Nucleus accumbens (tissue), 56 donors: ENCODE measurements at places on chromosomes 5 and 9.

DNA sequence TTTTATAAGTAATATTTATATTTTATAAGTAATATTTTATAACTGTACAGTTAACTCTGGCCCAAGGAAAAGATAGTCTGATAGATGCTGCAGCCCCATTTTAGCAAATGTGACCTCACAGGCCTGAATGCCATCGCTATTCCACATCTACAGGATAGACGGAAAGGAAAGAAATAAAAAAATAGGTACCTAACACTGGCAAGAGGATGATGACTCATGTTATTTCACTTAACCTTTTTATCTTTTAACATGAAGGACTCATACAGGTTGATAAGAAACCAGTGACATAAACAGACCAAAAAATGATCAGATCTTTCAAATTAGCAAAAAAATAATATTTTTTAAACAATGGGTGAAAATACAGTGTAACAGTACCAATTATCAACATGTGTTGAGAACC lies 2.7 kb downstream of the CD274 start:
- no peak for DNase-seq

- DNase-seq: no peak
These were observed 131.4 kb downstream of the OXCT1 start for GRCh38 chr5:41738710-41739354.

DNA sequence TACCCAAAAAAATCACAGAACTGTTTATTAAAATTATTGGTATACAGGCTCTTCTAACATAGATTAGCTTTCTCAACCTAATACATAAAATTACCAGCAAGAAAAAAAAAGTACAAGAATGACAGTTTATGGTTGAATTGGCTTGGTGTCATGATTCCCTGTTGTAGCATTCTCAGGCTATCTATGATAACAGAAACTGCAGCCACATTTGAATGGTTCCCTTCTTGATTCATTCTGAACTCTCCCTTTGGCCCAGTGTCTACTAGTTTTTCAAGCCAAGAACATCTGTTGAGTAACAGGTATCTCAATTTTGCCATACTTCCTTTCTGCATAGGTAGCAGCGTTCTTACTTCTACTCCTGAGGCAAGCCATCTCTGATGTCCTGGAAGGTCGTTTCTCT lies 3.0 kb downstream of the SPIN1 start:
- no peak for DNase-seq

- DNase-seq: no peak
These were observed 401.9 kb downstream of the SPOCK1 start for GRCh38 chr5:137097203-137097602.

- no peak for DNase-seq
These were observed 27.9 kb upstream of the CDKN2B start for GRCh38 chr9:22036866-22037626.

DNA sequence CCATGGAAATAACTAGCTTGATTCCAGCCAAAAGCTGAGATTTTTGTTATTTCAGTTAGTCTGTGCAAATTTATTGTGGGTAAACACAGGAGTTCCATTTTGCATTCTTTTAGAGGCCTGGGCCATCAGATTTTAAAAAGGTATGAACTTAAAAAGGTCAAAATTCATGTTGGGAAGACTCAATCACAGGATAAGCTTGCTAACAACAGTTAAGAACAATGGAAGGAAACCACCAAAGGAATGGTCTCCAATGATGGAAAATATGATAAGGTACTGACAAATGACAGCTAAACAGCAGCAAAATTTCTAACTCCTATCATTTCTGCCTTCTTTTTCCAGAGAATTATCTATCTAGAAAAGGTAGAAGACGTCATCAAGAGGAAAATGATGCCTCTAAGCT lies 16.0 kb downstream of the ABITRAM start:
- DNase-seq: no peak

DNA sequence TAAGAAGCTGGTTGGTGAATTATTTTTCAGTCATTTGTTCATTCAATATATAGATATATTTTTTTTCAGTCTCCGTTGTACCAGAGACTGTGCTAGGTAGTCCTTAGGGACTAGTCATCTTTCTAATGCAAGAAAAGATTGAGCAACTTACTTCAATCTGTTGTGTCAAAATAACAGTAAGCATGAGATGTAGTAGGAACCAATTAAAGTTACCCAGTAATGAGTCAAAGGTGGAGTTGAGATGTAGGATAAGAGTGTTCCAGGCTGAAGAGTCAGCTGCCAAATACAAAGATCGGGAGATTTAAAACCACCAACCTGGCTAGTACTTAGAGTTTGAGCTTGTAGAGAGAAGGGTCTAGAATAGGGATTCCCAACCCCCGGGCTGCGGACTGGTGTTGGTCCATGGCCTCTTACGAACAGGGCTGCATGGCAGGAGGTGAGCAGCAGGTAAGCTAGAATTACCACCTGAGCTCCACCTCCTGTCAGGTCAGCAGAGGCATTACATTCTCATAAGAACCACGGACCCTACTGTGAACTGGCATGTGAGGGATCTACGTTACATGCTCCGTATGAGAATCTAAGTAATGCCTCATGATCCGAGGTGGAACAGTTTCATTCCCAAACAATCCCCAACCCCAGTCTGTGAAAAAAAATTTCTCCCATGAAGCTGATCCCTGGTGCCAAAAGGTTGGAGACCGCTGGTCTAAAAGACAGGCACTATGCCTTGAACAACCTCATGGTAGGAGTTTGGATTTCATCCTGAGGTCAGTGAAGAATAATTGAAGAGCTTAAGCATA lies 1241.5 kb upstream of the WWC1 start:
- DNase-seq: no peak

- DNase-seq: no peak
These were observed 371.7 kb upstream of the IRX2 start for GRCh38 chr5:3122985-3123762.

GRCh38 chr5:172437445-172438318 lies 16.6 kb downstream of the SH3PXD2B start:
- peak; percentile 78 for DNase-seq

- no peak for DNase-seq
These were observed 379.8 kb downstream of the SPOCK1 start for GRCh38 chr5:137119321-137119720.

- DNase-seq: no peak
These were observed 2.9 kb upstream of the NPDC1 start for GRCh38 chr9:137048655-137049543.

GRCh38 chr5:34656700-34657273 lies 659 bp downstream of the RAI14 start:
- DNase-seq: no peak

DNA sequence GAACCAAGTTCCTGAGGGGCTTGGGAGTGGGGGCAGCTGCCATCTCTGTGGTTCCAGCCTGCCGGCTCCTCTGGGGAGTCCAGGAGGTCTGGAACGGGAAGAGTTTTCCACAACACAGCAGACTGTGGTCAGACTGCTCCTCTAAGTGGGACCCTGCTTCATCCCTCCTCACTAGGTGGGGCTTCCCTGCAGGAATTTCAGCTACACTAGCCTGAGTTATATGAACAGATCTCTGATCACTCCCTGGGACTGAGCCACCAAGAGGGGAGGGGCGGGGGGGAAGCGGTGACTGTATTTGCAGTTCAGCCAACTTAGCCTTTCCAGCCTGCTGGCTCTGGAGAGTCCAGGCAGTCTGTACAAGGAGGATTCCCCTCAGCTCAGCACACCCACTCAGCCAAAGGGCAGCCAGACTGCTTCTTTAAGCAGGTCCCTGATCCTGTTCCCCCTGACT lies 19.4 kb downstream of the DTWD2 start:
- DNase-seq: no peak

- no peak for DNase-seq
These were observed 213.7 kb upstream of the NR4A3 start for GRCh38 chr9:99607842-99608448.

DNA sequence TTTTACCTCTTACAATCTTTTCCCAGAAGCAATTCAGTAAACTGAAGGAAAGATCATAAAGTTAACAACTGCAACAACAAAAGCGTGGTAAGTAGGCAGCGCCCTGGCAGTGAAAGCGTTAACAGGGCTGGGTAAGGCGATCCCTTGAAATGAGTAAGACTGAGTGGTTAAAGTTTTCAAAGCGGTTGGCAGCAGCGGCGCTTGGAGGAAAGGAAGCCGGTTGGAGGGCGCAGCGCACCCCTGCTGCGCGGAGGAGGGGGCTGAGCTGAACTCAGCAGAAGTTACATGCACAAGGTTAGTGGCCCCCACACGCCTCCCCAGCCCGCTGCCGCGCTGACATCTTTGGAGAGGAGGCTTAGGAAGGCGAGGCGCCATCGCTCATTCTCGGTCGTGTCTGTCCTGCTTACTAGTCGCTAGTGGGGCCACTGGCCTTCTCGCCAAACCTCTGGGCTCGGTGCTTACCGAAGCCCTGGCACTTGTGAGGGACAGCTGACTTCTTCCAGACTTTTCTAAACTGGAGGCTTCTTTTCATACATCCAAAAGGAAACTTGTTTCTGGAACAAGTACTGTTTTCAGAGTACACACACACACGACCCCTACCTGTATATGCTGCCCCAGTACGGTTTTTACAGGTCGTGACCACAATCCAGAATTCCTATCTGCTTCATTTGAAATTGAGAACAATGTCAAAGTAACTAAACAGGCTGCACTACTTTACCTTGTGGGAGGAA lies at the start of gene SH3RF2:
Gene SH3RF2, plus strand, starts transcription at position 178 of the 731 bp plus-strand sequence. CDS start 1,351 bp downstream, outside the sequence.
- DNase-seq: no peak

- no peak for DNase-seq
These were observed 793 bp downstream of the AGPAT2 start for GRCh38 chr9:136686534-136686793.

DNA sequence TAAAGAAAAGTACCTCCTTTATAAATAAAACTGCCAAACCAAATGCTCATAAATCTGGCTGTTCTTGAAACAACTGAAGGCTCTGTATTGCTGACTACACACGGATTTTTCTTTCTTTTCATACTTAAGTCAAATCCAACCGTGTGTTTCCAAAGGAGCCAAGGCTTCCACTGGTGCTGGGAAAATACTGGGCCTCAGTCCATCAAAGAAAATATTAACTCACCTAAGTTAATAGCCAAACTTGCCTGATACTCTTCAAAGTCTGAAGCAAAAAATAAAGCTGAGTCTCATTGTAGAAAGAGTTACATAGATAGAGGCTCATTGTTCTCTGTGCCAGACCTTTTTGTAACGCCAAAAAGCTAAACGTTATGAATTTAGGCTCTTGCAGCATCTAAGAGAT lies 350.4 kb upstream of the CDH9 start:
- DNase-seq: no peak

- DNase-seq: no peak
These were observed 8.0 kb downstream of the PLIN2 start for GRCh38 chr9:19119246-19119645.

GRCh38 chr9:83012168-83012921 lies 50.6 kb downstream of the RASEF start:
- no peak for DNase-seq

- no peak for DNase-seq
These were observed 38.9 kb upstream of the FAM120AOS start for GRCh38 chr9:93492327-93492726.

DNA sequence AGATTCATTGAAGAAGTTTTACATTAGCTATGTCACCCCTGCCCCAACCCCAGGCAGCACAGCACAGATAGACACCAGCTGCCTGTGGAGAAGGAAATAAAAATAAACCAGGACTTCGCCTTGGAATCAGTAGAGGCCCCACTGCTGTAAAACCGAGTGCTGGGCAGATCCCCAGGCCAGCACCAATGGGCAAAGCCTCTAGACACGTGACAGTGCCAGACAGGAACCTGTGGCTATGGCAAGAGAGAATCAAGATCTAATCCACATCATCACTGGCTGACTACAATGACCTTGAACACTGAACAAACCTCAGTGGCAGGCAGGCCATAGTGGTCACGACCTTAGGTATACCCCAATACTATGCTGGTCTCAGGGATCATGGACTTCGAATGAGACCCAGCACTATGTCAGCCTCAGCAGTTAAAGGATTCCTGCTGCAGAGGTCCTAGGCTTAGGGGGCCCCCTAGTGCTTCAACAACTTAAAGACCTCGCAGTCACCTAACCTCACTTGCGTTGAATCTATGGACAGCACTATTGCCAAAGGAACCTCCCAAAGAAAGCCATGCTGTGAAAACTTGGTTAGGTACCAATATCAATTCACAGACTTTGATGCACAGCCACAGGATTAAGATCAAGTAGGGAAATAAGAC lies 2118.6 kb upstream of the C9orf72 start:
- peak; percentile 0 for DNase-seq

GRCh38 chr5:113675166-113675565 lies 161.7 kb downstream of the YTHDC2 start:
- DNase-seq: no peak

GRCh38 chr5:31096238-31096865 lies 97.1 kb upstream of the CDH6 start:
- DNase-seq: no peak

DNA sequence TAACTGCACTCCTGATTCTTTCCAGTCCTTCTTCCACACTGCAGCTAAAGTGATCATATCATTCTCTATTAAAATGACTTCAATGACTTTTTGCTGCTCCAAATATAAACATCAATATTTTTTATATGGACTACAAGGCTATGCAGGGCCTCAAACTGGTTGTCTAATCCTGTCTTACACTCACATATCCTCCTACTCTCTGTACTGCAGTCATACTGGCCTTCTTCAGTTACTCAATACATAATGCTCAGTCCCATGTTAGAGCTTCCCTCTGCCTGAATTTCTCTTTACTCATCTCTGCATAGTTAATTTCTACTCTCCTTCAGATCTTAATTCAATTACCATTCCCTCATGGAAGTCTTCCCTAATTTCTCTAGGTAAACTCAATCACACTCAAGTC lies 3.4 kb downstream of the MEIKIN start:
- no peak for DNase-seq

- no peak for DNase-seq
These were observed 742 bp upstream of the LECT2 start for GRCh38 chr5:135955525-135955924.

DNA sequence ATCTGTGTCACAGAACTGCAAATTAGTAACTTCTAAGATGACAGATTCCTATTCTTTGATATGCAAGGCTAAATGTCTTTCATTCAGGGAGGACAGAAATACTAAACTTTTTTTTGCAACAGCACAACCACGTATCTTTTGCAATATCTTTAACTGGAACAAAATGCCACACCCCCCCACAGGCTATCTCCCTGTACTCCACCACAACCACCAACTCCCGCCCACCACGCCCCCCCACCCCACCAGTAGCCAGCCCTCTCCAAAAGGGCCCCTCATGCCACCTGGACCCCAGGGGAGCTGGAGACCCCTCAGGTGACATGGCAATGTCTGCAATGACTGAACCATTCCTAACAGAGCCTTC lies 131.8 kb downstream of the ROR2 start:
- DNase-seq: no peak

DNA sequence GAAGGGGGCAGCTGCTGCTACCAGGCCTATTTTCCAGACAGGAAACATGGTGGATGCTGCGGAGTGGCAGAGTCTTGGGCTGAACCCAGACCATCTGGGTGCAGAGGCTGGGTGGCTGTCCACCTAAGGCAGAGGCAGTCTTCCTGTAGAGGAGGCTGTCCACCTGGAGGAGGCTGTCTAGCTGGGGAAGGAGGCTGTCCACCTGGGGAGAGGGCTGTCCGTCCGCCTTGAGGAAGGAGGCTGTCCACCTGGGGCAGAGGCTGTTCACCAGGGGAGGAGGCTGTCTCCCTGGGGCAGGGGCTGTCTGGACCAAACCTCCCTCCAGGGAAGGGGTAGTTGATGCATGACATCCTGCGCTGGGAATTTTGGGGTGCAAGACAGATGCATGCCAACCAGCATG lies 39.2 kb upstream of the BARHL1 start:
- DNase-seq: no peak
